Skin of body (tissue), 3 donors: ENCODE measurements at places on chromosomes 16 and 17. TPM values are rescaled to one million over a fixed set of nuclear protein-coding genes. Genes with fewer than 3 reads are reported as not detected.

The KCNJ12 gene
- total RNA-seq = 3.1 TPM

The CBLN1 gene
- total RNA-seq = 0.30 TPM

DNA sequence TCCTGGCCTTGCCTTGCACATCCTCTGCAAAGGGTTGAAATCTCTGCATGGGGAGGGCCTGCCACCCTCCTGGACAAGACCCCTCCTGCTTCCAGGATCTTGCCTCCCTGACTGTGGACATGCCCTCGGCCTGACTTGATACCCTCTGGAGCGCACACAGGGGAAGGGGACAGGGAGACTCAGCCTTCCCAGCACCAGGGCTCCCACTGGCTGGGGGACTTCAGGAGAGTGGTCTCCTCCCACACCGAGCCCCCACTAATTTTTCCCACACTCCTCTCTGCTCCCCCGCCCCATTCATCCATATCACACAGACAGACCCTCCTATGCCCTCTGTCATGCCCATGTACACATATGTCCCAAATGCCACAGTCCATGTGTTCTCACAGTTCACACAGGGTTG, 14.3 kb downstream of the SGCA start:
- no peak for DNase-seq

DNA sequence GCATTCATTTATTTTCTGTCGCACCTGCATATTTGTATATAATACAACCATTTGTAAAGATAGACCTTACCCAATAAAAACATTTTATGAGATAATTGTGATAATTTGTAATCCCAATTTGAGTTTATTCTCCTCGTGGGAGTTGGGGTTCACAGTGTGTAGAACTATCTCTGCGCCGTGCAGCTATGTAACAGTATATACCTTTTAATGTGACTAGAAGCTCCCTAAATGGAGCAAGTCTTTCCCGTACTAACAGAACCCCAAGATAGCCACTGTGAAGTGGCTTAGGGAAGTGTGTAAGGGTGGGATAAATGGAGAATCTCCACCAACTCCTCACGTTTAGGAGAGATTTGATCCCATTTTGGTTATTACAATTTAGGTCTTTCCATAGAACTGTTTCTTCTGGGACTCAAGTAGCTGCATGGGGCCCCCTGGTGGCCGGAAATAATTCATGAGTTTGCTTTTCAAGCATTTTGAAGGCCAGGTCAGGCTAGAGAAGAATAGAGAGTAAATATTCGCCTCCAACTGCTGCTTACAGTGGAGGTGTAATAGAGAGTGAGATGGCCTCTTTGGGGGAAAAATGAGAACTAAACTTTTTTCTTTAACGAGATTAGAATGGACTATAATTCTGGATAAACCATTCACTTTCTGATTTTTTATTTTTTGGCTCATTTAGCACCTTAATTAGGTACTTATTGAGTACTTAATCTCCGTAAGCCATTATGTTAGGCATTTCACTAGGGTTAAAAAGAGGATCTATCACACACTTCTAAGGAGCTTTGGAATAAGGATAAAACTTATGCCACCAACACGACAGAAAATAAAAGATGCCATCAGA, 4.5 kb downstream of the TMEM100 start:
- peak; percentile 41 for DNase-seq

The TNP2 gene
- total RNA-seq = not detected
